ENCODE measurements at places on chromosomes 4 and X.

DNA sequence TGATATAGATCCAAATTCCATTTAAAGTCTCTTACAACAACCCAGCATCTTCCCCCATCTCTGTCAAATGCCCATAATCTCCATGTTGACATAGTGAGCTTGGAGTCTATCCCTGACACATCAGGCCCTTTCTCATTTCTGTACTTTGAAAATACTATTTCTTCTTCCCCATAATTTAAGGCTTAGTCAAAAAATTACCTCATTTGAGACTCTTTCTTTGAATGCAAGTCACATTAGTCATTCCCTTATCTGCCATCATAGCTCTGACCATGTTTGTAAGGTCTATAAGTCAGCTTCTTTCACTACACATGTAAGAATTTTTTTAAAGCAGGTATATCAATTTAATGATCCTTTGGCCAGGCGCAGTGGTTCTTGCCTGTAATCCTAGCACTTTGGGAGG, 99.9 kb downstream of the DDX60 start:
- H3K4me1 ChIP-seq = no peaks in the 10 kb centered on the region
- no peaks in the 10 kb centered on the region for H3K36me3 ChIP-seq
- no peaks in the 10 kb centered on the region for H3K27me3 ChIP-seq
- no peak for DNase-seq
- H3K27ac ChIP-seq = no peak overlapping the region
- no peak overlapping the region for H3K4me3 ChIP-seq

DNA sequence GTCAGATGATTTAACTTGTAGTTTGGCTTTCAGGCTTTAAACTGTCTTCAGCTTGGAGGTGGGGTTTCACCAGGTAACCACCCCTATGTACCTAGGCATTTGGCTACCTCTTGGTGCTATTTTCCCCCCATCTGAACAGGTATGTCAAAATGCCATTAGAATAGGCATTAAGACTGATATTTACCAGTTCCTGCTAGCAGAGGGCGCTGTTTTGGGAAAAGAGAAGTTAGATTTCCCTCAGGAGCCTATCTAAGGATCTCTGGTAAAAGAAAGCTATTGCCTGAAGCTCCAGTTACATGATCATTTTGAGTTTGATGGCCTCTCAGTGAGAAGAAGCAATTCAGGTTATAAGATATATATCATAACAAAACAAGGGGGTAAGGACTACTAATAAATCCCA, 879.1 kb downstream of the SH3BGRL start:
- H3K36me3 ChIP-seq = no peaks in the 10 kb centered on the region
- no peak overlapping the region for H3K4me3 ChIP-seq
- peaks cover 21% of the 10 kb centered on the region for H3K27me3 ChIP-seq
- no peak overlapping the region for H3K27ac ChIP-seq
- DNase-seq = no peak

GRCh38 chr4:24794916-24795665, at the start of gene SOD3:
SOD3 (plus strand) TSS chr4:24795573; CDS start chr4:24799522, 3,949 bp downstream.
- H3K27me3 ChIP-seq = no peaks in the 10 kb centered on the region
- H3K4me3 ChIP-seq = peak within 1 kb of the TSS; percentile 24
- no peak for DNase-seq
- no peaks in the 10 kb centered on the region for H3K36me3 ChIP-seq
- no peaks in the 10 kb centered on the region for H3K4me1 ChIP-seq
- H3K27ac ChIP-seq = peak within 1 kb of the TSS; percentile 70

- no peaks in the 10 kb centered on the region for H3K27me3 ChIP-seq
- H3K4me1 ChIP-seq = peaks cover 9% of the 10 kb centered on the region
- no peak for DNase-seq
- H3K36me3 ChIP-seq = no peaks in the 10 kb centered on the region
- H3K27ac ChIP-seq = peak overlapping the region; percentile 77
- H3K4me3 ChIP-seq = no peak overlapping the region
Observed at GRCh38 chr4:168853770-168854169, 156.3 kb downstream of the CBR4 start.

DNA sequence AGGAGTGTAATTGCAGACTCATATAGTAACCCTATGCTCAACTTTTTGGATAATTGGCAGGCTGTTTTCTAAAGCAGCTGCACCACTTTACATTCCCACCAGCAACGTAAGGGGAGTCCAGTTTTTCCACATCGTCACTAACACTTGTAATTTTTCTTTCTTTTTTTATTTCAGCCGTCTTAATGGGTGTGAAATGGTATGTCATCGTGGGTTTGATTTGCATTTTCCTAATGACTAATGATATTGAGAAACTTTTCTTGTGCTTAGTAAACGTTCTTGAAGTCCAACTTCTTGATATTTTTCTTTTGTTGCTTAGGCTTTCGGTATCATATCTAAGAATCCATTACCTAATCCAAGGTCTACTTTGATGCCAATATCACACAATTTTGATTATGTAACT, 95.3 kb upstream of the IL1RAPL1 start:
- peaks cover 9% of the 10 kb centered on the region for H3K27me3 ChIP-seq
- no peaks in the 10 kb centered on the region for H3K4me1 ChIP-seq
- no peak for DNase-seq

DNA sequence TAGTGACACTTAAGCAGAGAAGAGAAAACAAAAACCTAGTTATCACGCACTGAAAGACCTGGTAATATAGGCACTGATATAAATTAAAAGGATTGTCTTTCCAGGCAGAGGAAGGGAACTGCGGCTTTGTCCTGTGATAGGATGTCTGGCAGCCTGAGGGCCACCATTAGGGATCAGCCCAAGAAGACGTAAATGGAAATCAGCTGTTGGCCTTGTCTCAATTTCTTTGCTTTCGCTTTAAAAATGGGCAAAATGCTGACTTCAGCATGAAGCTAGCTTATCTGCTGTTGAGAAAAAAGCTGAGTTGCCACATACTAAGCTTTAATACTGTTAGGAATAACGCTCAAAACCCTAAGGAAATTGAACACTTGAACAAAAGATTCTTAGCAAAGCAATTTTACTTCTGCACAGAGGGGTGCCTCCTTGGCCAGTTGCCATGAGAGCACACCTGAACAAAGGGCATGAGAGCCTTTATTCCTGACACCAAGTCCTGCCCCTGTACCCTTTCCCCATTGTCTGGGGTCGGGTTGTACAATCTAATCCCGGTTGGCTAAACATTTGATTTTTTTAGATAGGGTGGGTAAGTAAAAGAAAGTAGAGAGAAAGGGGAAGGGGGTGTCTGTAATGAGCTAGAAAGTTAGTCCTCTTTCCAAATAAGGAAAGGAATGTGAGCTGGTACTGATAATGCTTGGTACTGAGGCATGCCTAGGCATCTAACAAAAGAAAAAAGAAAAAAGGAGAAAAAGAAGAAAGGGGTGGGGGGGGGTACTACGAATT, 85.1 kb upstream of the UCP1 start:
- peak overlapping the region; percentile 8 for H3K4me3 ChIP-seq
- no peaks in the 10 kb centered on the region for H3K4me1 ChIP-seq
- H3K36me3 ChIP-seq = peaks cover 16% of the 10 kb centered on the region
- peak overlapping the region; percentile 72 for H3K27ac ChIP-seq

DNA sequence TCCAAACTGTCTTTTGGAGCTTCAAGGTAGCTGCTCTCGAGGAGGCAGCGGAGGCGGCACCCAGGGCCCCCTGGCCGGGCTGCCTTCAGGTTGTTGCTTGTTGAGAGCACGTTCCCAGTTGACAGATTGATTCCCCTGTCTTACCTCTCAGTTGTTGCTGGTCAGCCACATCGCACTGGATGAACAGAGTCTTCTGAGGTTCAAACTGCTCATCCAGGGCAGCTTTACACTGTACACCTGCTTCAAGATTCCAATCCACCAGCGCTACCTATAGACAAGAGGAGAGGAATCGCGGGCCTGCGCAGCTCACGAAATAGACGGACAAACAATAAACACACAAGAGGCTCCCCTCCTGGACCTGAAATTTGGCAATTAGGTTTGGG, 497 bp downstream of the HPGD start:
- H3K27me3 ChIP-seq = peaks cover 3% of the 10 kb centered on the region
- H3K4me1 ChIP-seq = no peaks in the 10 kb centered on the region
- H3K27ac ChIP-seq = no peak overlapping the region
- DNase-seq = no peak

GRCh38 chr4:42420140-42420539, 22.9 kb downstream of the SHISA3 start:
- H3K4me1 ChIP-seq = no peaks in the 10 kb centered on the region
- no peaks in the 10 kb centered on the region for H3K36me3 ChIP-seq

GRCh38 chrX:10049236-10049635, 82.1 kb downstream of the CLDN34 start:
- H3K27ac ChIP-seq = no peak overlapping the region
- H3K36me3 ChIP-seq = no peaks in the 10 kb centered on the region
- no peak for DNase-seq

- DNase-seq = no peak
- H3K36me3 ChIP-seq = no peaks in the 10 kb centered on the region
- H3K27ac ChIP-seq = no peak overlapping the region
- H3K4me1 ChIP-seq = no peaks in the 10 kb centered on the region
Observed at GRCh38 chr4:168731706-168732414, 235.0 kb downstream of the PALLD start.

- H3K4me3 ChIP-seq = no peak overlapping the region
- DNase-seq = peak; percentile 57
- no peaks in the 10 kb centered on the region for H3K36me3 ChIP-seq
- no peaks in the 10 kb centered on the region for H3K4me1 ChIP-seq
Observed at GRCh38 chr4:41384992-41385391, 128.3 kb downstream of the UCHL1 start.

- H3K36me3 ChIP-seq = no peaks in the 10 kb centered on the region
- DNase-seq = no peak
- H3K4me3 ChIP-seq = no peak overlapping the region
- H3K4me1 ChIP-seq = no peaks in the 10 kb centered on the region
- no peak overlapping the region for H3K27ac ChIP-seq
Observed at GRCh38 chrX:136745215-136746173, 35.2 kb downstream of the ARHGEF6 start.

DNA sequence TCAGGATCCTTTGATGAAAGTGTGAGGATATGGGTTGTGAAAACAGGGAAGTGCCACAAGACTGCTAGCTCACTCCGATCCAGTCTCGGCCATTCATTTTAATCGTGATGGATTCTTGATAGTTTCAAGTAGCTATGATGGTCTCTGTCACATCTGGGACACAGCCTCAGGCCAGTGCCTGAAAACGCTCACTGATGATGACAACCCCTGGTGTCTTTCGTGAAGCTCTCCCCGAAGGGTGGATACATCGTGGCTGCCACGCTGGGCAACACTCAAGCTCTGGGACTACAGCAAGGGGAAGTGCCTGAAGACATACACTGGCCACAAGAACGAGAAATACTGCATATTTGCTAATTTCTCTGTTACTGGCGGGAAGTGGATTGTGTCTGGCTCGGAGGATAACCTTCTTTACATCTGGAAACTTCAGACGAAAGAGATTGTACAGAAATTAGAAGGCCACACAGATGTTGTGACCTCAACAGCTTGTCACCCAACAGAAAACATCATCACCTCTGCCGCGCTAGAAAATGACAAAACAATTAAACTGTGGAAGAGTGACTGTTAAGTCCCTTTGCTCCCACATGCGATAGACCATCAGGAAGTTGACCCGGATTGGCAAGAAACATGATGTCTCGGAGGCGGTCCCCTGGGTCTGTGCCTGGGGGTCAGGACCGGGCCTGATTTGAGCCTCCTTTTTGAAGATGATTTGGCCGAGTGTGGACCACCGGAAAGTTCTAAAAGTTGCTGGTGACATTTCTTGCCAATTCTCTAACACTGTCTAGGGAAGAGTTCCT, 22.2 kb downstream of the LIAS start:
- no peaks in the 10 kb centered on the region for H3K4me1 ChIP-seq
- H3K4me3 ChIP-seq = no peak overlapping the region
- no peaks in the 10 kb centered on the region for H3K27me3 ChIP-seq
- H3K36me3 ChIP-seq = no peaks in the 10 kb centered on the region

DNA sequence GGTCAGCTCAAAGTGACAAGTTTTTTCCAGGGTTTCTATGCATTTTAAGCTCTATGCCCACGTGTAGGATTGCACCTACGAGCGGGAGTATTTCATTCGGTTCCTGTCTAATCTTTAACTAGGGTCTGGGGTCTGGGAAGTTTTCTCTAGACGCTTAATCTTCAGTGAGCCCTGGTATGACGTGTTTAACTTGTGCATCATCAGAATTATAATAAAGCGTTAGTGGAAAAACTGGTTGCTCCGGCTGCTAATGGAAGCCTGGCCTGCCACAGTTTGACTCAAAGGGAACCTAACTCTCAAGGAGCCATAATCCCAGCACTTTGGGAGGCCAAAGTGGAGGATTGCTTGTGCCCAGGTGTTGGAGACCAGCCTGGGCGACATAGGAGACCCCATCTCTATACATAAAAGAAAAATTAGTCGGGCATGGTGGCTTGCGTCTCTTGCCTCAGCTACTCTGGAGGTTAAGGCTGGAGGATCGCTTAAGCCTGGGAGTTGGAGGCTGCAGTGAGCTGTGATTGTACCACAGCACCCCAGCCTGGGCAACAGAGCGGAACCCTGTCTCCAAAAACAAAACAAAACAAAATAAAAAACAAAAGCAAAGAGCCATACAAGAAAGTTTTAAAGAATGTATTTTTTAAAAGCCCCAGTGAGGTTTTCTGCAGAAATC, 30.2 kb downstream of the ARSD start:
- H3K36me3 ChIP-seq = no peaks in the 10 kb centered on the region
- H3K4me3 ChIP-seq = no peak overlapping the region

DNA sequence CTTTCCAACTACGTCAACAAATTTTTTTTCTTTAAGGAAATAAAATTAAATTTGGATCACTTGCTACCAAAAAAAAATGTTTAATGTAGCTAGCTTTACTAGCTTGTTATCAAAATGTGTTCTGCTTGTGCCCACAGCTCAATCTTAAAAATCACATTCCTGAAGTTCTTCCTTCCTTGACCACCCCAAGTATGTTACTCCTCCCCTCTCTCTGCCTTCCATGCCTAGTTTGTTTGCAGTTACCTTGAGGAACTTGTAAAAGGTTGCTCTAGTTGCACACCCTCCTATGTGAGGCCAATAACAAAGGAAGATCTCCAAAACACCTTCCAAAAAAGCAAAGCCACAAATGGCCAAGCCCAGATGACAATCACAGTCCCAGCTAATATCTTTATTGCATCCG, 19.6 kb upstream of the TMEM184C start:
- H3K27me3 ChIP-seq = no peaks in the 10 kb centered on the region
- no peaks in the 10 kb centered on the region for H3K36me3 ChIP-seq
- no peak overlapping the region for H3K4me3 ChIP-seq
- peak overlapping the region; percentile 35 for H3K27ac ChIP-seq

GRCh38 chrX:65873385-65873784, 166.5 kb downstream of the VSIG4 start:
- H3K4me1 ChIP-seq = no peaks in the 10 kb centered on the region
- H3K27ac ChIP-seq = no peak overlapping the region
- peaks cover 36% of the 10 kb centered on the region for H3K27me3 ChIP-seq
- no peak for DNase-seq
- H3K4me3 ChIP-seq = no peak overlapping the region

- no peaks in the 10 kb centered on the region for H3K4me1 ChIP-seq
- no peak overlapping the region for H3K27ac ChIP-seq
- H3K36me3 ChIP-seq = no peaks in the 10 kb centered on the region
- H3K4me3 ChIP-seq = no peak overlapping the region
Observed at GRCh38 chr4:183352546-183352945, 30.3 kb upstream of the CLDN24 start.

- H3K27ac ChIP-seq = peak within 1 kb of the TSS; percentile 66
- peaks cover 29% of the 10 kb centered on the region for H3K27me3 ChIP-seq
- DNase-seq = peak; percentile 87
- H3K4me3 ChIP-seq = peak within 1 kb of the TSS; percentile 40
- no peaks in the 10 kb centered on the region for H3K36me3 ChIP-seq
Observed at GRCh38 chrX:153763989-153764755, at the start of gene PLXNB3. PLXNB3 (plus strand) TSS chrX:153764249; CDS start chrX:153765536, 1,287 bp downstream.

- DNase-seq = no peak
- H3K4me1 ChIP-seq = no peaks in the 10 kb centered on the region
- H3K4me3 ChIP-seq = no peak overlapping the region
- no peaks in the 10 kb centered on the region for H3K36me3 ChIP-seq
- H3K27ac ChIP-seq = no peak overlapping the region
Observed at GRCh38 chr4:147518846-147519767, 38.2 kb downstream of the EDNRA start.
